ENCODE measurements at places on chromosomes 12 and 14.

- DNase-seq, result no peak
Measured at GRCh38 chr14:105015242-105015641, 5.6 kb downstream of the CDCA4 start.

- DNase-seq, result no peak
Measured at GRCh38 chr12:57142727-57143126, 4.7 kb downstream of the LRP1-AS start.

- DNase-seq, result no peak
Measured at GRCh38 chr12:44379831-44380230, 496.3 kb downstream of the NELL2 start.

DNA sequence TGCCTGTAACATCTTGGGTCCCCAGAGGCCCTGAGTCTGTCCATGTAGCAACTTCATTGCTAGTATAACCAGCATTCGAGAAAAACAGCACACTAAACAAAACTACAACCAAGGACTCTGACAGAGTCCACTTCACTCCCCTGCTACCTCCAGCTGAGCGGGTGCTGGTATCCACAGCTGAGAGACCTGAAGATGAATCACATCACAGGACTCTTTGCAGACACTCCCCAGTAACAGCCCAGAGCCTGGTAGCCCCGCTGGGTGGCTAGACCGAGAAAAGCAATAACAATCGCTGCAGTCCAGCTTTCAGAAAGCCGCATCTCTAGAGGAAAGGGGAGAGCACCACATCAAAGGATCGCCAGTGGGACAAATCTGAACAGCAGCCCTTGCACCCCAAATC lies 9.0 kb upstream of the IQSEC3 start:
- no peak for DNase-seq

DNA sequence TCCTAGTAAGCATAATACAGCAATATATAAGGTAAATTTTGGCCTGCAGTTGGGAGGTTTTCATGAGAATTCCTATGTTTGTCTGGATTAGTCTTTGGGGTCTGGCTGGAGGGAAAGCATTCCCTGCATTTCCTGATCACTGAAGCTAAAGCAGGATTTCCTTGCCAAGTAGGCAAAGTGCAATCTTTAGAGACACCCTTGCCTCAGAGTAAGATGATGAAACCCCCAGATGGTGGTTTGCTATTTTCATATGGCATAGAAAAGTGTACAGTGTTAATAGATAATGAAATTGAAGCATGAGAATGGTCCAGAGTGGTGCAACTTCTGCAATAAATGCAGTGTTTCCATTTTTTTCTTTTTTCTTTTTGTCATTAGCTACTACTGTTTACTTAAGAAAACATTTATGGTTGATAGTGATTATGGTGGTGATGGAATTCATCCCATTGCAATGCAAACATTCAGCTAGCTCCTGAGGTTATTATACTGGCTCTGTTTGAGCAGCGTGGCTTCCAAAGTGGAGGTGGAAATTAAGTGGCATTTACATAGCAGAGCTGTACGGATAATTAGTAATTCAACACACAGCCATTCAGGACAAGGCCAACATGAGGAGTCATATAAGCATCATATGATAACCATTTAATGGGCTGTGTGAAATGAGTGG lies 276.3 kb downstream of the DUSP6 start:
- DNase-seq, result no peak

DNA sequence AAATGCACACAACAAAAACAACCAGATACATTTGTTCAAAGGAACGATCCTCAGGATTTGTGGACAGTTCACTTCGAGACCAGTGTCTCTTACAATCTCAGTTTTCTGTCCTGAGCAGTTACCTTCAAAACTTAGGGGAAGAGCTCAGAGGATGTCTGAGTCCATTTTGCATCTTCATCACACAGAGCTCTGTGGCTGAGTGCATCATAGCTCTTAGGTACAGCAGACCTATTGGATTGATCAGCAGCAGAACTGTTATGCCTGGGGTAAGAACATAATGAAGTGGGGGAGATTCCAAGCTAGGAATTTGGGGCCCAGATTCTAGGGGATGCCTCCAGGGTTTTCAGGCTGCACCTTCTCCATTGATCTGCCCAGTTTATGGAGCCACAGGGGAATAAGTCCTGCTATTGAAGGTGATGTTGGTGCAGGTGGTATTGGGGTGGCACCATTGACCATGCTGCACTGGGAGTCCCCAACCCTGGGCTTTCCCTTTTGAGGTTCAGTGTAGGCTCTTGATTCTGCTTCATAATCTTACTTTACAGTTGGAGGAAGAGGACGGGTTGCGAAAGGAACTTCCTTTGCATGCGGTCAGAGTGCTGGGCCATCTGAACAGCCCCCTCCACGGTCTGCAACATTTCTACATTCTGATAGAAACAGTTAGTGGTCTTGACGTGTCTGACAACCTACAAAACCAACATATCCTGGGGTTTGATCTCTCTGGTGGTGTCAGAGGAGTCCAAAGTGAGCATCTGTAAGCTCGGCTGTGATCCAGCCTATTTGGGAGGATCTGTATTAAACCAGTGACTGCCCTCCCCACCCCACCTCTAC lies 112.8 kb downstream of the CHST11 start:
- DNase-seq, result no peak

DNA sequence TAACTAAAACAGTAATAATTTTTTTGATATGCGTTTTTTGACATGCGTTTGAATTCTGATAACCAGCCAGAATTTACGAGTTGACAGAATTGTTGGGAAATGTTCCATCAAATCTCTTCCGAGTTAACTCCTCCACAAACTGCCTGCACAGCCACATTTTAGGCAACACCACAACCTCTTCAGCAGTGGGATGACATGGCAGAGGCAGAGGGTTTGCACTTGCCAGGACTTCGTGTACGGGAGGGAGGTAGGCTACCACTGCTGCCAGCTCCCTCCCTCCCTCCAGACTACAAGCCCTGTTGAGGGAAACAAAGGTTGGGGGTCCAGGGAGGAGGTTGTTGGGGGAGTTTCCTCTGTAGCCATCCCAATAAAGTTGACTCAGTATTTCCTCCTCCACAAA lies 14.5 kb upstream of the ACTR6 start:
- DNase-seq, result no peak

- DNase-seq, result no peak
Measured at GRCh38 chr14:49880267-49881064, 12.4 kb upstream of the ARF6 start.

DNA sequence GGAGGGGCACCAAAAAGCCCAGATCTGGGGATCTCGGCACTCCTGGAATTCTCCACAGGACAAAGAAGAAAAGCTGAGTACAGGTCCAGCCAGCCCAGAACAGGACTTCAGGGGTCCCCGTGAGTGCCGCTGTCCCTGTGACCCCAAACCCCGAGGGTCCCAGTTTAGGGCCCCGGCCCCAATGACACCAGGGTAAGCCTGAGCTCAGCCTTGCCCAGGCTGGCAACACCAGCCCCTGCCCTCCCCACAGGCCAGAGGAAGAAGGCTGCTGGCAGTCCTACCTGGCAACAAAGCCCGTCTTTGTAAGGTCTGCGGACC lies 1.8 kb downstream of the CDK2AP1 start:
- no peak for DNase-seq
